CD8-positive, alpha-beta T cell (primary cell): ENCODE measurements at places on chromosomes 5 and 9.

DNA sequence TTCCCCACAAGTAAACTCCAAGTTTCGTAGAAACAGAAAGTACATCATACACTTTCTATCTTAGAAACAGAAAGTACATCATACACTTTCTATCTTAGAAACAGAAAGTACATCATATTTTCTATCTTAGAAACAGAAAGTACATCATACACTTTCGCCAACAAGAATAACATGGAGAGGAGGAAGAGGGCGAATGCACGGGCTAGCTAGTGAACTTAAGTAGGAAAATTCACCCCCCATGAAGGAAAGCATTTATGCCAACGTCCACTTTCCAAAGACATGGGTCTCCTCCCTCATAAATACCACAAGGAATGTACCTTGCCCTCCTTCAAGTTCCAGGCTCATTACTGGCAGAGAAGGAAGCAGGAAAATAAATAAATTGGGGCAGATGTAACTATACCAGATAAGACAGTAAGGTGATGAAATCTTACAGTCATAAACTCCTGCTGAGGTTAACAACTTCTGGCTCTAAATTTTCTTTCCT, 64.7 kb downstream of the FRMD3 start:
- DNase-seq: no peak

DNA sequence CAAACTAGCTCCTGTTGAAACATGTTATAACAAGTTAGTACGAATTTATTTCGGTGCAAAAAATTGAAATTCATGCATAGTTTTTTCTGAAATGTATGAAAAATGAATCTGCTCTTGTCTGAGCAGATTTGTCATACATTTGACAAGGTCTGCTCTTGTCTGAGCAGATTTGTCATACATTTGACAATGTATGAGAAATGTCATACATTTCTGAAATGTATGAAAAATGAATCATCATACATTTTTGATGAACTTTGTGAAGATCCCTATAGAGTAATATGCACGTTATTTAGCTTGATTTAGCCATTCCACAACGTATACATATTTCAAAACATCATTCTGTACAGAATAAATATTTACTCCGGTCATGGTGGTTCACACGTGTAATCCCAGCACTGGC, 85.9 kb upstream of the PARP8 start:
- no peak for DNase-seq

GRCh38 chr9:34636791-34637355, 714 bp downstream of the SIGMAR1 start:
- no peak for DNase-seq

- no peak for DNase-seq
Measured at GRCh38 chr9:72140586-72140985, 8.7 kb upstream of the GDA start.

- DNase-seq: no peak
Measured at GRCh38 chr9:13597427-13597826, 317.9 kb upstream of the MPDZ start.
